PC-9 (cell line): ENCODE measurements at places on chromosomes 6 and 20.

DNA sequence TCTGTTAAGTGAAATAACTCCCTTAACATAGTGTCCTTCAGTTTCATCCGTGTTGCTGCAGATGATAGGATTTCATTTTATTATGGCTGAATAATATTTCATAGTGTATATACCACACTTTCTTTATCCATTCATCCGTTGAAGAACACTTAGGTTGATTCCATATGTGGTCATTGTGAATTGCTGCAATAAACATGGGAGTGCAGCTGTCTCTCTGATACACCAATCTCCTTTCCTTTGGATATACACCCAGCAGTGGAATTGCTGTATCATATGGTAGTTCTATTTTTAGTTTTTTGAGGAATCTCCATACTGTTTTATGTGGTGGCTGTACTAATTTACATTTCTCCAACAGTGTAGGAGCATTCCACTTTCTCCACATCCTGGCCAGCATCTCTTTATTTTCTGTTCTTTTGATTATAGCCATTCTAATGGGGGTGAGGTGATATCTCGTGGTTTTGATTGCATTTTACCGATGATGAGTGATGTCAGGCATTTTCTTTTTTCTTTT lies 193.2 kb downstream of the SLC16A10 start:
- no peak for DNase-seq

DNA sequence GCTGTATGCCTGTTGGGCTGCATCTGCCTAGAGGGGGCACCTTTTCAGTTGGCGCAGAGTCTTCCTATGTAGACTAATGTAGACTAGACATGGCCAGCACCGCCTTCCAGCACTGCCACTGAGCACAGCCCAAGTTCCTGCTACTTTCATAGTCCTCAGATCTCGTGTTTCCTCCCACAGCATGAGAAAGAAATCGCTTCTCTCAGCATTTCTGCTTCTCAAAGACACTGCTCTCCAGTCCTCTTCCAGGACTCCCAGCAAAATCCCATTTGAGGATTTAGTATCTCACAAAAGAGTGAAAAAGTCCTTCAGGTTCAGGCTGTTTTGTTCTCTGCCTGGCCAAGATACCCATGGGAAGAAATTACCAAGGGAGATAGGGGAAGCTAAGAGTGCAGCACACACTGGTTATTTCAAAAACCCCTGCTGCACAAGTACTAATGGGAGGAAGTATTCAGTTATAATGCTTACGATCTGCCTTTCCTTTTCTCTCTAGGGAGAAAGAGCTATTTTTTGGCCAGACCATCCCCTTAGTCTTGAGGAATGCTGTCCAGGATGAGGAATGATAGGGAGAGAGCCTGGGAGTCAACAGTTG lies 35.7 kb downstream of the OGFRL1 start:
- DNase-seq, result no peak

- no peak for DNase-seq
Observed at GRCh38 chr20:9137001-9137400, 68.1 kb downstream of the PLCB4 start.

GRCh38 chr6:113168057-113168456 lies 689.1 kb upstream of the MARCKS start:
- DNase-seq, result no peak

DNA sequence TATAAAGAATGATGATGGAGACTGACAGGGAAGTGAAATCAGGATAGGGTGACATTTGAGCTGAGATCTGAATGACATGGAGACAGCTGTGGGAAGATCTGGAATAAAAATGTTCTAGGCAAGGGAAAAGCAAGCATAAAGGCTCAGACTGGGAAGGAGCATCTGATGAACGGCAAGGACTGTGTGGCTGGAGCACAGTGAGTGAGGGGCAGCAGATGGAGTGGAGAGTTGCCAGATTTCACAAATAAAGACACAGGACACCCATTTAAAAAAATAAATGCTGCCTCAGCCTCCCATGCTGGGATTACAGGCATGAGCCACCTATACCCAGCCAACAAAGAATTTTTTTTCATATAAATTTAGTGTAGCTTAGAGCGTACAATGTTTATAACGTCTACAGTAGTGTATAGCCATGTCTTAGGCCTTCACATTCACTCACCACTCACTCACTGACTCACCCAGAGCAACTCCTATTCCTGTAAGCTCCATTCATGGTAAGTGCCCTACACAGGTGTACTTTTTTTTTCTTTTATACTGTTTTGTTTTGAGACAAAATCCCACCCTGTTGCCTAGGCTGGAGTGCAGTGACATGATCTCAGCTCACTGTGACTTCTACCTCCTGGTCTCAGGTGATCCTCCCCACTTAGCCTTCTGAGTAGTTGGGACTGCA lies 2.4 kb upstream of the ZBTB24 start:
- DNase-seq, result no peak

DNA sequence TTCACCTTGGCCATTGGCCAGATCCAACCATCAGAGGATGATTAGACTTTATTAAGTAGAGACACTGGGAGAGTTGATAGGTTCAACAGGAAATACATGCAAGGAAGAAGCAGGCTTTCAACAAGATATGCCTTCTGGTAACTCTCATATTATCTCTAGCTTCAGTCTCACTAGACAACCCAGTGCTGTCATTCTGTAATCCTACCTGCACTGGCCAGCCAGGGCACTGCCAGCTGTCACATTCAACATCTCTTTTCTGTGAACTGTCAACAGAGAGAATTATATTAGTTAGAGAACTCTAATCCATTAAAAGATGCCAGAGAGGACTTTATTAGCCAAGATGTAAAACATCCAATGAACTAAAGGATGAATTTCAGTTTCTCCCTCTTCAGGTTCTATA lies 337.9 kb upstream of the JAG1 start:
- DNase-seq, result no peak

- no peak for DNase-seq
Observed at GRCh38 chr6:156379392-156380289, 397.5 kb upstream of the ARID1B start.

DNA sequence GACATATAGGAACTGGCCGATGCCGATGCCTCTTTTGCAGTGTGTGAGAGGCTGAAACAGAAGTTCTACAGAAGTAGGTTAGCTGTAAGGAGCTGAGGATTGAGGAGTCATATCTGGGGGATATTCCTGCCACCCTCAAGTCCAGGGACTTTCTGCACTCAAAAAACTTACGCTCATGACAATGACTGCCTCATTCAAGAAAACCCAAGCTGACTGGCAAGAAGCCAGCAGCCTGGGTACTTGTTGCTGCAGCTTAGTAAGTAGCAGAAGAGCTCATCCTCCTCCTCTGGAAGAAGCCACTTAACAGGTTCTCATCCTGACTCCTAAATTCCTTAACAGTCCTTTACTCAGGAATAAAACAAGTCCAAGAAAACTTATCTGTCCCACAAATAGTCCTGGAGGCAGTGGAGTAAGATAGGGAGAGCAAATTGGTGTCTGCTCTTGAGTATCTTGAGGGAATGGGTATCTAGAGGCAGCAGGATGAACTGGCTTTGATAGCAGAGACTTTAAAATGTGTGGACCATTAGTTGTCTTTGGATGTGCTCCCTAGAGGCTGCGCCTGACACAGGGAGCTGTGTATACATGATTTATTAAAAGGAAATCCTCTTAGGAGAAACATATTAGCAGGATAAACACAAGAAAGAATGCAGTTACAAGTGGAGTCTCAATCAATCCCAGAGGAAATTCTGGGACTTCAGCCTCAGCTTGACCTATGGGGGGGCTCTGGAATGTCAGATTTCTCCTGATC lies 7.4 kb downstream of the CALHM5 start:
- no peak for DNase-seq

DNA sequence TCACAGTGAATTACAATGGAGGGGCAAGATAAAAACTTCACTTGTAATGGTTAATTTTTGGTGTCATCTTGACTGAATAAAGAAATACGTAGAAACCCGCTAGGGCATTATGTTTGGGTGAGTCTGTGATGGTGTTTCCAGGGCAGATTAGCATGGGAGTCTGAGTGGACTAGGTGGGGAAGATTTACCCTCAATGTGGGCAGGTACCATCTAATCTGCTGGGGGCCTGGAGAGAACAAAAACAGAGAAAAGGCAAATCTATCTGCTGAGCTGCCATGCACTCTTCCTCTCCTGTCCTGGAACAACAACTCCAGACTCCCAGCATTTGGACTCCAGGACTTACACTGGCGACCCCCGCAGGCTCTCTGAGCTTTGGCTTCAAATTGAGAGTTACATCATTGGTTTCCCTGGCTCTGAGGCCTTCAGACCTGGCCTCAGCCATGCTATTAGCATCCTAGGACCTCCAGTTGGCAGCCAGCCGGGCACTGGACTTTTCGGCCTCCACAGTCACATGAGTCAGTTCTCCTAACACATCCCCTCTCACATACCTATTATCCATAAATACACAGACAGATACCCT lies 19.7 kb downstream of the NINL start:
- no peak for DNase-seq

GRCh38 chr20:24911461-24911860 lies 37.6 kb upstream of the CST7 start:
- DNase-seq, result no peak

DNA sequence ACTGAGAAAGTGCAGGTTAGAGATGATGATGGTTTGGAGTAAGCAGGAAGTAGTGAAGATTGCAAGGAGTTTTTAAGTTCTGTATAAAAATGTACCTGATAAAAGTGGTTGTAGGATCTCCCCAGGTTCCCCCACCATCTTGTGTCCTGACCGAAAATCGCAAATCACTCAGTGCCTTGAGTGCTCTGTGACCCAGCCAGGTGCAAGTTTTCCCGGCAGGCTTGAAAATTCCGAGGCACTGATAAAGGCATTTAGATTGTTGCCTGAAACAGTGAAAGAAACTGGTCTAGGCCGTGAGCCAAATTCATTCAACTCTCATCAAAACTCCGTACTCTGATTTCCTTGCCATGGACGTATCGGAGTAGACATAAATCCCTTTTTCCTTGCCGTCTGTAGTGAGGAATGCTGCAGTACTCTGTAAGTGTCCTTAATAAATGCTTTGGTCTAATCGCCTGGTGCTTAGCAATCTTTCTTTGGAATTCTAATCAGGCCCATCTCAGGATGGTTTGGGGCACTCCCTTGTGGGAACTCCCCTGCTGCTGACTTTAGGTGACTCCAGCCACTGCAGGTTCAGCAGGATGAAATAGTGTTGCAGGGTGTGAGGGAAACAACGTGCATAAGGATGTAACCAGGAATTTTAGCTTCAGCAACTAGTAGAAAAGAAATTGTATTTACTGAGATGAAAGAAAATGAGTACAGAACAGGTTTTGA lies 1199.8 kb upstream of the MAP3K7 start:
- DNase-seq, result peak; percentile 5

GRCh38 chr6:13327691-13328075 lies 654 bp downstream of the TBC1D7 start:
- DNase-seq, result no peak

GRCh38 chr6:157080986-157081391 lies 242.3 kb downstream of the TMEM242 start:
- no peak for DNase-seq

- DNase-seq, result no peak
Observed at GRCh38 chr20:10501402-10501801, 66.3 kb downstream of the SLX4IP start.

- no peak for DNase-seq
Observed at GRCh38 chr6:39772559-39773273, 19.5 kb upstream of the DAAM2 start.

GRCh38 chr6:46184114-46184513 lies 13.3 kb upstream of the ENPP5 start:
- peak; percentile 42 for DNase-seq

DNA sequence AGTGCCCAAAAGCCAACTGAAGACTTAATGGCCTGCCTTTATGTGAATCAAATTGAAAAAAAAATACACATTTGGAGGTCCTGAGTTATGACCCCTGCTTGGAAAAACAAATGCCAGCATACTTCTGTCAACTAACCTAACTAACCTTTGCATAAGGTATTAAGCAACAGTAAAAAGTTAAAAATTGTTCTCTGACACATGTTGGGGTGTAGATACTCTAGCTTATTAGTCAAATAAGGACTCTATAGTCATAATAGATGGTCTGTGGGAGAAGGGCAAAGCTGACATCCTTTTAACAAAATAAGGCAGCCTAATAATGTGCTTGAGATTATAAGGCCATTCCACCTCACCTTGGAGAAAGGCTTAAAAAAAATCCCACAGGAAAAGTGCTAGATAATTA lies 140.5 kb downstream of the HIVEP2 start:
- no peak for DNase-seq

GRCh38 chr6:138107752-138108592 lies 753 bp upstream of the PERP start:
- DNase-seq, result peak; percentile 45

DNA sequence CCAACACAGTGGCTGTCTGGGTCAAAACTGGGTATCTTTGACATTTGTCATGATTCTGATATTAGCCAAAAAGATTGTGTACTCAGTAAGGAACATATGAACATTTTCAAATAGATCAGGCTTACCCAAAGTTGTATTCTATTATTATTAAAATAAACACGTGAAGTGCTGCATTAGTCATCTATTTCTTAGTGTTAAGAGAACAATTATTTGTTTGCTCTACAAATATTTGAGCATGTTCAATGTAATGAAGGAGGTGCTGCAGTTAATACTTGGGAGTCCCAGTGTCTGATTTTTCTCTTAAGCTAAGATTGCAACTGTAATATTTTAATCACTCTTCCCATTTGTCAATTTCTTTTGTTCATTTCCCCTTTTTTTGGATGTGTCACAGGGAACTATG lies 28.2 kb downstream of the CNR1 start:
- no peak for DNase-seq

GRCh38 chr6:165231581-165232561 lies 77.5 kb downstream of the C6orf118 start:
- no peak for DNase-seq

DNA sequence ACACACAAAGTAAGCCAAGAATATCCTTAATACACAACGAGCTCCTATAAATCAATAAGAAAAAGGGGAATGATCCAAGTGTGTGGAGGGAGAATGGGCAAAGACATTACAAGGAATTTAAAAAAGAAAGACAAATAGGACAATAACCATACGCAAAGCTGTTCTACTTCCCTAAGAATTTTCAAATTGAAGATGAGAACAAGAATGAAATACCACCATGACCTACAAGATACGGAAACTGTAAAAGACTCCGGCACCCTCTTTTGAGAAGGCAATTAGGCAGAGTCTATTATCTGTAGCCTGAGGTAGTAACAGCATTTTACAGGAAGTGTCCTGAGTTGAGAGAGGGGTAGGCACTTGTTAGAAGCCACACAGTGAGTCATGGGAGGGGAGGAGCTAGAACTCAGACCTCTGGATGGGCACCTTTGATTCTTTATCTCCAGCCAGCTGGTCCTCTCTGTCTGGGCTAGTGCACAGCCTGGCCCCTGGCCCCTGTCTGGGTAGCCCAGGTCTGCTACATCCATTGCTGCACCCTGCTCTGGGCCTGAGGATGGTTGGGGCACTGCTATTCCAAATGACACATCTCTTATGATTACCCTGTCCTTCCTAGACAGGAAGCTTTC lies 15.3 kb downstream of the RSPO4 start:
- no peak for DNase-seq

GRCh38 chr6:83008626-83009025 lies 57.0 kb downstream of the UBE3D start:
- DNase-seq, result peak; percentile 38

DNA sequence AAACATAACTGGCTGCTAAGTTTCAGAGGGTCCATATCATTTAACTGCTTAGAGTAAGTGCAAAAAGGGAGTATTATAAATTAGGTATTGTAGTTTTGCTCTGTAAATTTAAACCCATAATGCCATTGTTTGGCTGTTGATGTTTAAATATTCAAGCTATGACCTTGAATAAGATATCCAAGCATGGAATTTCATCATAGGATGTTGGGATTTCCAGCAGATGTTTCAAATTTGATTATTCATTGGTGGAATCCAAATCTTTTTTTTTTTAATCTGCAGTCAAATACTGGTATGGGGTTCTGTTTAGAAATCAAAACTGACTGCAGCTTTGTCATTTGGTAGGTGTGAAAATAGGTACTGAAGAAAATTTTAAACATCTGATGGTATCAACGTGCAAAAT lies 161.0 kb downstream of the KHDC1L start:
- DNase-seq, result no peak
